Activated CD4-positive, alpha-beta T cell treated with anti-CD3 and anti-CD28 coated beads, Interleukin-10, Interleukin-2, amounts not matched to agents 100 ng/mL and 50 ng/mL, durations not matched to agents 16 hours and 8 hours (primary cell): ENCODE measurements at places on chromosomes 6 and 20.

DNA sequence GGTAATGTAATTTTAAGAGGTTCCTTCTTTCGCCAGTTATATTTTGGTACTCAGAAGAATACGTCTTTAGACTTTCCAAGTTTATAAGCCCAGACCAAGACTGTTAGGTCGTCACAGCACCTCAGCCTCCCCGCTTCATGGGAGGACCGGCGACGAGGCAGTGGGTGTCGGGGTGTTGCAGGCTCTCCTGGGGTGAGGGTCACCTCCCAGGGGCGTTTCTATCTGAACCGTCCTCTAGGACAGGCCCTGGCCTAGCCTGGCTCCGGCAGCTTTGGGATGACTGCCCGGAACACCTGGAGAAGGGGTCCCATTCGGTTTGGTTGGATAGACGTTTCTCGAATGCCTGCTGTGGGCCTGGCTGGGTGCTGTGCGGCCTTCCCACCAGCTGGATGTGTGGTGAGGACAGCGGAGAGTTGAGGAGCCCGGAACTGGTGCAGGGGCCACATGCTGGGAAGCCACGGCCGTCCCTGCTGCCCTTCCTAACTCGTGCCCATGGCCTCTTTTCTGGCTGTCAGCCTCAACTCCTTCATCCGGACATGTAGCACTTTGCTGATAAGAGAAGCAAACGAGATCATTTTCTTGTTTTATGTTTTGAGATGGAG, 1.1 kb downstream of the OSBPL2 start:
- DNase-seq = no peak

- no peak for DNase-seq
Measured at GRCh38 chr6:74256781-74257180, 560.8 kb downstream of the CD109 start.

DNA sequence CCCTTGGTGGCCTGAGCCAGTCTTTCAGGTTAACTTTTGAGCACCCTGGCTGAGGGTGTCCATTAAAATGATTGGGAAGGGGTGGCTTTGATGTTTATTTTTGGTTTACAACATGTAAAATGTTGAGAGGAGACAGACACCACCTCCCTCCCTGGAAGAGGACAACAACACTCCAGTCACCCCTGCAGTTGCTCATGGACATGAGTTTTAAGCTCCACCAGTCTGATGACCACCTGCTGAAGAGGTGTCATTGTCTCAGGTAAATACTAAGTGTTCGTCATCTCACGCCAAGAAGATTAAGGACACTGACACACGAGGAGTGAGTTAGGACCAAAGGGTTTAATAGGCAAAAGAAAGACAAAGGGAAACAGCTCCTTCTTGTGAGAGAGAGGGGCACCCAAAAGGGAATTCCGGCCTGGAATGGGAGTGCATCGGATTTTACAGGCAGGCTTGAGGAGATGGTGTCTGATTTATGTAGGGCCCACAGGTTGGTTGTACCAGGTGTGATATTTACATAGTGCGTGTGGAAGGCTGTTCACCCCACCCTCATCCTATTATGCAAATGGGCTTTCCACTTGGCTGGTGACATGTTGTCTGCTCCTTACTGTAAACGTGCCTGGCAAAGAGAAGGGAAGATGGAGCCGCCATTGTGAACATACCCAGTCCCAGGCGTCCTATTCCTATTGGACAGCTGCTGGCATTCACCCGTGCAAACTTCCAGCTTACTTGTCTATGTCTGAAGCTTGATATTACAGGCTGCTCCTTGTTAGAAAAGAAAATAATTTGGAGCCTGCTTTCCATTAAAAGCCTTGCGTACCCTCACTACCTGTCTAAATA, 6.6 kb downstream of the HLA-B start:
- DNase-seq = no peak

- no peak for DNase-seq
Measured at GRCh38 chr6:169115632-169116031, 138.0 kb downstream of the THBS2 start.

- no peak for DNase-seq
Measured at GRCh38 chr6:158626360-158627167, 18.0 kb downstream of the DYNLT1 start.

- DNase-seq = no peak
Measured at GRCh38 chr6:138537106-138537505, 37.8 kb upstream of the NHSL1 start.

- no peak for DNase-seq
Measured at GRCh38 chr6:145042559-145042958, 692.8 kb downstream of the EPM2A start.
